ENCODE measurements at places on chromosomes 6 and 20.

- DNase-seq = no peak
Observed at GRCh38 chr6:16267428-16268263, 29.3 kb downstream of the GMPR start.

DNA sequence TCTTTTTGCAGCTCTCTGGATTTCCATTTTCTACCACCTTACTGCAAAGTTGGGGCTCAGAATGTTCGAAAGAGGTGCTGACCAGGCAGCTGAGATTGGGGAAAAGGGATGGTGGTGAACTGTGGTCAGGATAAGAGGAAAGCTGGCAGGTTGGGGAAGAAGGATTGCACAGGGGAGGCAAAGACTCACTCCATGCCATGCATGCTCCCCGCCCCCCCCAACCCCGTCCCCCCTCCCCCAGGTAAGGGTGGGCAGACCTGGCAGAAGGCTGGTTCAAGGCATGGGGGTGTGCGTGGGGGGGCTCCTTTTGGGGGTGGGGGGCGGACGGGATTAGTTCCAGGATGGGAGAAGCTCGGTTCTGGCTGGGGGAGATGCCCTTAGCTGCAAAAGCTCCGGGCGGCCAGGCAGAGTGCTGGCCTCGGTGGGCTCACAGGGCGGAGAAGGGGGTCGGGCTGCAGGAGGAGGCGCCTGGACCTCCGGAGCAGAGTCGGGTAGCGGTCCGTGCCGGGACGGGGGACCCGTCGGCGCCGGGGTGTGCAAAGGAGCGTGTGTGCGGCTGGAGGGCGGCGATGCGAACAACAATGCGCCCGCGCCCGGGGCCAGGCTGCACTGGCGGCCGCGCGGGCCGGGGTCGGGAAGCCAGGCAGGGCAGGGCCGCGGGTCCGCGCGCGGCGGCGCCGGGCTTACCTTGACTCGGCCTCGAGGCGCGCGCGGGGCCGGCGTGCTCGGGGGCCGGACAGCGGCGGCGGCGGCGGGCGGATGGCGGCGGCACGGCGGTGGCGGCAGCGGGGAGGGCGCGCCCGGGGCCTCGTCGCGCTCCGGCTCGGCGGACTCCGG is 880 bp downstream of the ADNP start:
- peak; percentile 67 for DNase-seq

DNA sequence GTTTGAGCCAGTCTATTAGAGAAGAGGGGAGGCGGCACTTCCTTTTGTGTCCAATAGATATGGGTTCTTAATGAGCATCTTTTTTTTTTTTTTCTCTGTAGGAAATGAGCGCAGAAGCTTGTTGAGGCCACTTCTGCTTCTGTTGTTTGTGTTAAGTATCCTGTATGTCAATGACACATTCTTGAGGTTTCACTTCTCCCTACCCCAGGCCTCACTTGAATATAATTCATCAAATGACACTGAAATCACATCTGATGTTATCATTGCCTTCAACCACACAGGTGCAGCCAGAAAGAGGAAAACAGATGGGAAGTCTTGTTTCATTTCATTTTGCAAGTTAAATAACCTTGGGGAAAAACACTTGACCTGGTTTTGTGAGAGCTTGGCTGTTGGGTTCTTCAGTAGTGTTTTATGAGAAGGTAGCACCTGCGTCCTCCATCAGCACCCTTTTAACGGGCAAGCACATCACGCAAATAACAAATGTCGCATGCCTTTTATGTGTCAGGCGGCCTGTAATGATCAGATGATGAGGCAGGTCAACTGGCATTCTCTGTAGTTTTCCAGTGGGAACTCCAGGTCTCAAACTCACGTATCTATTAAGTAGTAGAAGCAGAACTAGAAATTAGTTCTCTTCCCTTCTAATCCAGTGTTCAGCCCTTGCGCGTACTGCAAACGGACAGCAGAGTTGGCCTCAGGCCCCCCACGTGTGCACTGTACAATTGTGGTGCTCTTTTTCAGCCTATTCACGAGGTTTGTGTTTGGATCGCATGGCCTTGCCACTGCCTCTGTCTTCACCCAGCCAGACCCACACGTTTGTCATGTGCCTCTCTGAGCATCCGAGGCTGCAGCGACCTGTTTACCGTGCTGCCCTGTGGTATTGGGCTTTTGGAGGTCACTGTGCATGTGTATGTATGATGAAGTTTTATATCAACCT is 23.5 kb downstream of the PLEKHG1 start:
- no peak for DNase-seq

DNA sequence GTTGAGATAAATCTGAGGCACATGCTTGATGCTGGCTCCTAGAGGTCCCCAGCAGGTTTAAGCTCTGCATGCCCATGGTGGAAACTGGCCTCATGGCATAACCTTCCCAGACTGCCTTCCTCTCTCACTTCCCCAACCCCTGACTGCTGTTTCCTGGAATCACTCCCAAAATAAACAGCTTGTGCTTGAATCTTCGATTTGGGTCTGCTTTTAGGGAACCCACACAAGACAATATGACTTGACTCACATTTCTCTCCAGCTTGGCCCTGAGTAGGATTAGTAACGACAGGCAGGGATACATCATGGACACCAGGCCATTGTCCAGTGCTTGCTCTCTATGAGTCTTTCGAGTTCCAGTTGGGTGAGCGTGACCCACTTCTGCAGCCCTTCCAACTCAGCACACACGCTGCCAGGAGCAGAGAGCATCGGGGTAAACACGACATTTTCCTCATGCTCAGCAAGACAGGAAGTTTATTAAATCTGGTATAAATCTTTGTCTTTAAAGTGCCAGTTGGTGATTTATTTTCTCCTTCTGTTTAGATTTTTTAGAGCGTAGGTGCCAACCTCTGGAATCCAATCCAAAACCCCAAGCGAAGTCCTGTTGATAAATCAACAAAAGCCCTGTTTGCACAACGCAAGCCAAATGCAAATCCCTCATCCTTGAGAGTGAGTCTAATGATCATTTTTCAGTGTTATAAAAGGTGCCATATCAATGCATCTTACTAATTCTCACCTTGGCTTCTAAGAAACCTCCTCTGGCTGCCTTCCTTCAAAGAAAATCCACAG is 135.0 kb downstream of the FOXA2 start:
- no peak for DNase-seq

DNA sequence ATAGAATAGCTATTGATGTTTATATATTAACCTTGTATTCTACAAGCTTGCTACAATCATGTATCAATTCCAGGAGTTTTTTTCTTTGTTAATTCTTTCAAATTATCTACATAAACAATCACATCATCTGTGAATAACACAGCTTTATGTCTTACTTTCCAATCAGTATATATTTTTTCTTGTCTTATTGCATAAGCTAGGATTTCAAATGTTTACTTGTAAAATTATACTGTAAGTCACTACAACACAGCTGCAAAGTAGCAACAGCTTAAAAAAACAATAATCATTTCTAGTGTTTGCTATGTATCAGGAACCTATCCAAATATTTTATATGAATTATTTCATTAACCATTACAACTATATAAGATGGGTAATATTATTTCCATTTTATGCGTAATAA is 270.4 kb downstream of the KIF16B start:
- no peak for DNase-seq

DNA sequence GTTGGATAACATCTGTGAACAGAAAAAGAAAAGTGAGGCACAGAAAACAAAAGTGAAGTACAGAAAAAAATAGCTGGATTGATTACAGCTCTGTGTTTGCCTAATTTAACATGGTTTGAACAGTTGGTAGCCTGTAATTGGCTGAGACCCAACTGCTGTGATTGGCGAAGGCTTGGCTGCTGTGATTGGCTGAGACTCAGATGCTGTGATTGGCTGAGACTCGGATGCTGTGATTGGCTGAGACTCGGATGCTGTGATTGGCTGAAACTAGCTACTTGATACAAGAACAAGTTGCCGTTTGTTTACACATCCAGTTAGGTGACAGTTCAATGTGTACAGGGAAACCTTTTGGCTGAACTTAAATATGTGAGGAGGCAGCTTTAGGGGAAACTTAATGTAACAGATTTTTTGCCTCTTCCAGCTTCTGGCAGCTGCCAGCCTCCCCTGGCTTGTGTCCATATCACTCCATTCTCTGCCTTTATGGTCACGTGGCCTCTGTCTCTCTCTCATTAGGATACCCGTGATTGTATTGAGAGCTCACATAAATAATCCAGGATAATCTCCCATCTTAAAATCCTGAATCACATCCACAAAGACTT is 223.4 kb upstream of the FOXA2 start:
- DNase-seq = no peak

- no peak for DNase-seq
Observed at GRCh38 chr20:1897541-1897940, 2.3 kb downstream of the SIRPA start.

- no peak for DNase-seq
Observed at GRCh38 chr6:117629119-117629660, 26.9 kb upstream of the GOPC start.

GRCh38 chr6:87264481-87264880 is 57.9 kb upstream of the SMIM8 start:
- DNase-seq = no peak

- DNase-seq = no peak
Observed at GRCh38 chr6:113820761-113821160, 36.4 kb upstream of the MARCKS start.

DNA sequence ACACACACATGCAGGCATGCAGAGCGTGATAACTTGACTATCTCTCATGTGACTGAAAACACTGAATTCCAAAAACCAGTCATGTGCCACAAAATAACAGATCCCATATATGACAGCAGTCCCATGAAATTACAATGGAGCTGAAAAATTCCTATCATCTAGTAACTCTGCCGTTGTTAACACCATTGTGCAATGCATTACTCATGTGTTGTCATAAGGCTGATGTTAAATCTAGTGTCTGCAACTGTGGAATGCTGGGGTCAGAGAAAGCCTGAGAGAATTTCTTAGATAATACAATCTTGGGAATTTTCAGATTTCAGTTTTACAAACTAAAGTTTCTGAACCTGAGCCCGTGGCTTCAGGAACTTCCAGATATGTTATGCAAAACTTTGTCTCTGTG is 70.2 kb downstream of the LYRM4 start:
- no peak for DNase-seq

GRCh38 chr20:62427172-62428001 is at the start of gene RBBP8NL:
Gene RBBP8NL (minus strand): TSS chr20:62427539. CDS start chr20:62419647, 7,892 bp downstream.
- DNase-seq = no peak

DNA sequence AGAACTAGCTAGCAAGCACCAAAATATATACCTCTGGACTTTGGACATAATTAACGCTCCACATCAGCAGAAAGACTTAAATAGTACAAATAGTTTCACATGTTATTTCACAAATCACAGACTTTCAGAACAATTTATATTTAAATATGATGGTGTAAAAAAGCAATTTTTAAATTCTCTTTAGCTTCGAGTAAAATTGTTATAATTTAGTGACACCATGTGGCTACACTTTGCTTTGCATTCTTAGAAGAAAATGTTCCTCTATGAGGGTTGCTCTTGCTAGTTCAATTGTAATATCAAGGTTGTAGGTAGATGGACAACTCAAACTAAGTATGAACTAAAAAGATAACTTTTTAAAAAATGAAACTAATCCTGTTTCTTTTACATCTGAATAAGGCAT is 69.0 kb downstream of the BTBD9 start:
- DNase-seq = no peak

DNA sequence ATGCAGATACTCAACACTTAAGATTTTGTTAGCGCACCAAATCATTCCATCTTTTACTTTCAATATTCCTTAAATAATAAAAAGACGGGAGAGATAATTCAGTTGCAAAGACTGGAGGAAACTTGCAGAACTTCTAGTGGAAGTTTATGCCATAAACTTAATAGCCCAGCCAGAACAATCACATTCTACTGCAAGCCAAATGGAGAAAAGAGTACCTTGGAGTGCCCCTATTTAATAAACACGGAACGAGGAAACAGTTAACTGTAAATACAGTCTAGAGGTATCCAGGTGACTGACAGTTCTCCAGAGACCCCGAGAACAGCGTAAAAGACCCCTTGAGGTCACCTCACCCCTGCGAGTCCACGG is 635 bp downstream of the SLC35B3 start:
- no peak for DNase-seq

GRCh38 chr6:122631571-122632249 is 21.5 kb downstream of the PKIB start:
- DNase-seq = no peak
